Endodermal cell (in vitro differentiated cells): ENCODE measurements at places on chromosomes 7 and 10.

GRCh38 chr7:157404845-157405481 is 68.2 kb downstream of the DNAJB6 start:
- no peak for DNase-seq

GRCh38 chr10:123134343-123134914 is 1.3 kb upstream of the HMX3 start:
- no peak for DNase-seq

DNA sequence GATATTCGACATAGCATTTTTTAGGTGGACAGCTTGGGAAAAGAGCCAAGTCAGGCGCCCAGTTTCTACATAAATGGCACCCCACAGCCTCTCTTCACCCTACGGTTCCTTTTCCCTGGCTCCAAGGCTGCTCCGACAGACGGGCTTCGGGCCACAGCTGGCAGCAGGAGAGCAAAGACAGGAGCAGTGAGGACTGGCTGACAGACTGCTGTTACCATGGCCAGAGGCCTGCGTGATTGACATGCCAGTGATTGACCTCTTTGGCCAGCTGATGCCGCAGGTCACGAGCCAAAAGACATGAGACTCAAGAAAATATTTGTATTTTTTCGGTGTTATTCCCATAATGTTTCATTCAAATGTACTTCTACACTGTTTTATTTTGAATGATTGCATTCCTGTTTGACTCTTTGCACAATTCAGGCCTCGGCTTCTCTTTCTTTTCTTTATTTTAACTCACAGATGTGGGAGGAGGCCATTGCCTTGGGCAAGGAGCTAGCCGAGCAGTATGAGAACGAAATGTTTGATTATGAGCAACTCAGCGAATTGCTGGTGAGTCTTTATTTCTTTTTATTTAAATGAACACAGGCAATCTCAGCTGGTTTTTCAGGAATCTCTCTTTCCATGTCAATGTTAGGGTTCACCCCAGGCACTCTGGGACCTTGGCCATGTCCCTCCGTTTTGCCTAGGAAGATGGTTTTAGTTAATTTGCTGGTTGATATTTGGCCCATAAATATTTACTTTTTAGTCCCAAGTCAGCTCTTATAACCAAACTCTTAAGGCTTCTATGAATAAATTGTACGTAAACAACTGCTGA is 146.3 kb upstream of the NPS start:
- no peak for DNase-seq

- no peak for DNase-seq
Observed at GRCh38 chr10:68103261-68103878, 5.9 kb upstream of the MYPN start.
